ENCODE measurements at places on chromosomes 16 and 17.
A peak's percentile ranks its signal among the peaks of the same experiment; 100 is the strongest.

DNA sequence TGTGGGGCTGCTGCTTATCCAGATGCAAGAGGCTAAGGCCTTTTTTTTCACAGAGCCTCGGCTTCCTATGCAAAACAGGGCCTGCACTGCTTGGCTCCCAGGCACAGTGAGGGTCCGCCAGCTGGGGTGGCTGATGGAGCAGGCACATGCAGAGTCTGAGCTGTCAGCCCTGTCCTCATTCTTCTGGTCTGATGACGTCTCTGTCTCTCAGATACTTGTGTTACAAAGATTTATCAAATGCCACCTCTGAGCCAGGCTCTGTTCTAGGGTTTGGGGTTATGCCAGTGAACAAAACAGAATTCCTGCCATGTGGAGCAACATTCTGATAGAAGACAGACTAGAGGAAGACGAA lies 4.8 kb downstream of the RNF40 start:
- DNase-seq = no peak

DNA sequence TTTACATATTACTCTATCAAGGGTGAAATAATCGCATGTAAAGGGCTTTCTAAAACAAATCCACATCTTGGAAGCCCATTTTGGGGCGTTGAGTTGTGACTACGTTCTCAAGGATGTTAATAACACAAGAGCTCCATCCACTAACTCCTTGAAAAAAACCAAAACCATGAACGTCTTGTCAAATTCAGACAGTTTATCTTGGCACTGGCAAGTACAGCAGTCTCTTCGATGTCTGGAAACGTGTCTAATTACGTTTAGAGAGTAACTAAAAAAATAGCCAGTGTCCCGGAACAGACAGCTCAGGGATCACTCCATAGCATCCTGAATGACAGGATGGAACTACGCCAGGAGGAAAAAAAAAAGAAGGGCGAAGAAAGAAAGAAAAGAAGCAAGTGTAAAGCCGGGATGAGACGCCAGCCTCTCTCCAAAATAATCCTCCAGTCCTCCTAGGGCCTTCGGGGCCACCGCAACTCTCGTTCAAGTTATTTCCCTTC lies 954 bp downstream of the MYO1D start:
- DNase-seq = no peak

- no peak for DNase-seq
These were observed 3.7 kb upstream of the SLC39A11 start for GRCh38 chr17:73096211-73096610.

GRCh38 chr17:14068542-14069250 lies 608 bp upstream of the COX10 start:
- DNase-seq = no peak

- peak; percentile 16 for DNase-seq
These were observed 44.7 kb downstream of the COG7 start for GRCh38 chr16:23408242-23408822.
